ENCODE measurements at places on chromosomes 12 and 14.

DNA sequence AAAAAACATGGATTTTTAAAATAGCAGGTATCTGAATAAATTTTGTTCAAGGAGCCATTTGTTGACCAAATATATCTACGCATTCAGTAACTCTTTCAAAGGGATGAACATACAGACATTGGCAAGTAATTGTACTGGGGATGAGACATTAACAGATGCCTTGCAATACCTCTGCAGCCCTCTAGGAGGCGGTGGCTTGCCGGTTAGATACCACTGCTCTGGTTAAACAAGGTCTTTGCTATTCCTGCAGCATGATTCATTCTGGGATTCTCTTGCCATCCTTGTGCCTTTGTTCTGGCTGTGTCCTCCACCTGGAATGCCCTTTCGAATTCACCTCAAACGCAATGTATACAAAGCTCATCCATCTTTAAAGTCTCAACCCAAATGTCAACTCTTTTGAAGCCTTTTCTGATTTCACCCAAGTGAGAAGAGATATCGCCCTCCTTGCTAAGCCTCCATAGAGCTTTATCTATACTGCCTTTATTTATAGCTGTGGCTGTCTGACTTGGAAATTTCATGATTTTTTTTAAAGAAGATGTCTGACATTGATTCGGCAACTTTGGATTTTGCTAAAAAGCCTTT is 131.0 kb upstream of the SRRM4 start:
- DNase-seq = peak; percentile 2

DNA sequence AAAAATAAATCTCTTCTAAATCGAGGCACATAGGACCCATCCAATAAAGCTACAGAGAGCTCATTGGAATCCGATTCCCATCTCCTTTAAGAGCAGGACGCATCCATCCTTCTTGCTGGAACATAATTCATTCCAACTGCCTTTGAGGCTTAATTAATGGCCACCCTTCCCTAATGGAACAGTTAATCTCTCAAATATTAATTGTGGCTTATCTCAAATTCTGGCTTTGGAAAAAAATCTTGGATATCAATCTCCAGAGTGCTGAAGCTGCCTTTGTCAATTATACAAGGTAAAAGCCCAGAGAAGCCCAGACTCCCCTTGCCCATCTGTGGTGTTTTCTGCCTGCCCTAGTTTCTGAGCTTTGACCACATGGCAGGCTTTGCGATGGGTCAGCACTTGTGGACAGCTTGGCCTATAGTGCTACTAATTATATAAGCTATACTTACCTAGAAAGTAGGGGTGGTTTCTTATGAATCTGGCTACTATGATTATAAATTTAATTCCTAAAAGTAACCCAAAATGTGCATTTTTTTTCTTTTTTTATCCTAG is 246.3 kb downstream of the NUAK1 start:
- no peak for DNase-seq

DNA sequence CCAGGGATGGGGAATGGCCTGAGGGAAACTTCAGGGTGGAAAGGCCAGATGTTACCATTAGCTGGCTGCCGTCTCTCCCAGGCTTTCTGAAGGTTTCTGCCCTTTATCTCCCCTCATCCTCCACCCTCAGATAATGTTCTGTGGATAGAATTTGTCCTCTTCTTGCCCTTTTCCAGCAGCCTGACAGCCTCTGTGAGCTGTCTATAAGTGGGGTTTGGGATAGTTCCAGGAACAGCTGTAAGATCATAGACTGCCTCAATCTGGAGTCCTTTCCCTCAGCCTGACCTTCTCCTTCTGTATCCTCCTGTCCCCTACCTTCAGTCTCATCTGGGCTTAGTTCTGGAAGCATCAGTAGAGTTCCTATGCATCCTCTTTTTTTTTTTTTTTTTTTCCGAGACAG is 2.8 kb upstream of the RND1 start:
- DNase-seq = no peak

- DNase-seq = no peak
Observed at GRCh38 chr12:75666126-75666938, 154.9 kb upstream of the KRR1 start.

DNA sequence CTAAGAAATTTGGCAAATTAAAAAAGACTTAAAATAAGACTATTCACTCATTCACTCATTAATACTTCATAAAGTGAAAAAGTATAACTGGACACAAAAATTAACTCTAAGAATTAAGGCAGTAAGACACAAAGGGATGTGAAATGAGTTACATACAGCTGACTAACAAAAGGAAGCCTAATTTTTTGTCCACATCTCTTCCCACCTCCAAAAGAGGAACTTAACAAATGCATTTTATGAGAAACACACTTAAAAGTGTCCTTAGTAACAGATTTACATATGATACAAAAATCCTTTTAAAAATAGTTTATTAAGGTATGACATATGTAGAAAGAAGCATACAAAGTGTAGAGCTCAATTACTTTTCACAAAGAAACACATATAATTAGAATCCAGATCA is 88.9 kb downstream of the NUMB start:
- no peak for DNase-seq

GRCh38 chr12:124002654-124003053 is 29.6 kb downstream of the ZNF664 start:
- no peak for DNase-seq

DNA sequence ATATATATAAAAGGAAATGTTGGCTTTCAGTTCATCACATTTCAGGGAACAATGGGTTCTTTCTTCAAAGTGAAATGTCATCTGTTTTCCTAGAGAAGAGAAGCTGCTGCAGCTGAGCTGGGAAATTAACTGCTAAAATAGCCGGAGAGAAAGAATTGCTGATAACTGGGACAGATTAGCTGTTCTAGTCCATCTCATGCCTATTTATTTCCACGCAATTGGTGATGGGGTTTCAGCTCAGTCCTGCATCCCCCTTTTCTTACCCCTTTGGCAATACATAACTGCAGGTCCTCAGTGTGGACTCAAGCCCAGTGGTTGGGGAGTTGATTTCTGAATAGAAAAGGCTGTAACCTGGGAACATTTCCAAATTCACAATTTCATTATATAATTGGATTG is 436.9 kb upstream of the TMEM132C start:
- DNase-seq = no peak

DNA sequence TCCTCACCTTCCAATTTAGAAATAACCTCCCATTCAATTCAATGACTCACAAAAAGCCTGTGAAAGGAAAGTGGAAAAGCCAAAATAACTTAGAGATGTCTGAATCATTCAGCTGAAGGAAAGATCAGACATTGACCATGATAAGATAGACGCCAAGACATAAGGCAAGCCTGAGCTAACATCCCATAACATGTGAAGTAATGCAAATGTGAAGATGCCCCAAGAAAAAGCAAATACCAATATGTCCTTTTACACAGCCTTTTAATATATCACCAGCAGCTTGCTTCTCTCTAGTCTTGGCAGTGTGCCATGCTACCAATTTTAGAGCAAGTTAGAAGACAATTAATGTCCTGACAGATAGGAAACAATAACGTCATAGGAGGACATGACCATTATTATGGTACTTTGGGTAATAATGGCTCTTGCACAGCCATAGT is 2.4 kb upstream of the NUMB start:
- DNase-seq = no peak

- no peak for DNase-seq
Observed at GRCh38 chr12:24565300-24565699, 383.6 kb downstream of the BCAT1 start.

DNA sequence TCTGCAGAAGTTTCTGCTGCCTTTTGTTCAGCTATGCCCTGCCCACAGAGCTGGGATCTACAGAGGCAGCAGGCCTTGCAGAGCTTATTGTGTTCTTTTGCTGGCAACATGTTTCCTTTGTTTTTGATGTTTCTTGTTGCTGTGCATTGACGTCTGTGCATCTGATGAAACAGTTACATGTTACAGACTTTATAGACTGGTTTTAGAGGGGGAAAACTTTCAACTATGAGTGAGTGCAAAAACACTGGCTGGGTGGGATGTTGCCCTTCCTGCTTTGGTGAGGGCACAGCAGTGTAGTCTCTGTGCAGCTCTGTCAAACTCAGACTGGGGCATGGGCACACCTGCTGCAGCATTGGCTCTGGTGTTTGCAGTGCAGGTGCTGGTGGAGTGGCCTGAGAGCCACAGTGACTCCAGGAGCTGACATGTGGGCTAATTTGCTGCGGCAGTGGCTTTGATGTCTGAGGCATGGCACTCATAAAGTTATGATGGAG is 26.9 kb downstream of the CLEC6A start:
- DNase-seq = no peak

DNA sequence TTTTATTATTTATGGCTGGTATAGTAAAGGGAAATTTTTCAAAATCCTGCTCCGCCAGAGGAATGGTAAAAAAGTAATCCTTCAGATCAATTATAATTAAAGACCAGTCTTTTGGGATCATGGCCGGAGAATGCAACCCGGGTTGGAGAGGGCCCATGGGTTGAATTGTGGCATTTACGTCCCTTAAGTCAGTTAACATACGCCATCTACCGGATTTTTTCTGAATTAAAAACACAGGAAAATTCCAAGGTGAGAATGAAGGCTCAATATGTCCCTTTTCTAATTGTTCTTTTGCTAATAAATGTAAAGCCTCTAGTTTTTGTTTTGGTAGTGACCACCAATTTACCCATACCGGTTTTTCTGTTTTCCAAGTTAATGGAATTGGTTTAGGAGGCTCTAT is 602.8 kb downstream of the ALG10 start:
- no peak for DNase-seq

DNA sequence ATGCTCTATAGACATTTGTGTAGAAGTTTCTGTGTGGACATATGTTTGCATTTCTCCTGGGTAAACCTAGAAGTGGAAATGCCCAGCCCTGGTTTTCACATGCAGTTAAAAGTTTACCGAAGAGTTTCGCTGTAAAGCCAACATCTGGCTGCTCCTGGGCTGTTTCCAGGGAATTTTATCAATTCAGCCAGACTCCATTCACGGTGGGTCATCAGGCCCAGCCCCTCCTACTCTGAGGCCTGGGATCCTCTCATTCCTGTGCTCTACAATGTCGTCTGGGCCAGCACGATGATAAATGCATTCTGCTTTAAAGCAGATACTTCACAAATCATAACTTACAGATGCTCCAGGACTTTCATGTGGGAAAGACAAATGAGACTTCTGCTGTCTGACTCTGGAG is 7.1 kb downstream of the NUAK1 start:
- DNase-seq = no peak

DNA sequence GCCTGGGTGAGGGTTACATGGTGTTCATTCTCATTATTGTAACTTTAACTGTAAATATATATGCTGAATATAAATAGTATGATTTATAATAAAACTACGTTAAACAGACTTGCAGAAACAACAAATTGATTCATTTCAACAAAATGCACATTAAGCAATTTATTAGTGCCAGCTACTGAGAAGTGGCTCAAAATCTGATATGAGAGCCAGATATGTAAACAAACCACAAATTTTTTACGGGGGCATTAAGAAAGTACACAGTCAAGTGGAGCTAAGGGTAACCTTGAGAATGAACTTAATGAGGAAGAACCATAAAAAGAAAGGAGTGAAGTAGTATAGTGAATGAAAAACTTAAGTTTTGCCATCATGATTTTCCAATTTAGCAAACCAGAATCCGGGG is 40.3 kb downstream of the CEP128 start:
- no peak for DNase-seq

- no peak for DNase-seq
Observed at GRCh38 chr12:58323676-58324075, 382.3 kb downstream of the ATP23 start.

GRCh38 chr12:79388011-79388410 is 302.8 kb downstream of the PAWR start:
- DNase-seq = no peak

DNA sequence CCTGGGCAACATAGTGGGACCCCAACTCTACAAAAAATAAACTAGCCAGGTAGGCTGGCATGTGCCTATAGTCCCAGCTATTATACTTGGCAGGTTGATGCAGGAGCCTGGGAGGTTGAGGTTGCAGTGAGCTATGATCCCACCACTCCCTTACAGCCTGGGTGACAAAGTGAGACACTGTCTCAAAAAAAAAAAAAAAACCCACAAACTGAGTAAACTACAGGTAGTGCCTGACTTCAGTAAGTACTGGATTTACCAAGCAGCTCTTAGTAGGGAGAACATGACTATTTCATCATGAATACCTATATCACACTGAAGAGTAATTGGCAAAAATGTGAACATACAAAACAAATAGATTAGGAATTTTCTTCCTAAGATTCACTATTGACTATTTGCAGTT is 32.4 kb upstream of the AP4S1 start:
- DNase-seq = no peak

DNA sequence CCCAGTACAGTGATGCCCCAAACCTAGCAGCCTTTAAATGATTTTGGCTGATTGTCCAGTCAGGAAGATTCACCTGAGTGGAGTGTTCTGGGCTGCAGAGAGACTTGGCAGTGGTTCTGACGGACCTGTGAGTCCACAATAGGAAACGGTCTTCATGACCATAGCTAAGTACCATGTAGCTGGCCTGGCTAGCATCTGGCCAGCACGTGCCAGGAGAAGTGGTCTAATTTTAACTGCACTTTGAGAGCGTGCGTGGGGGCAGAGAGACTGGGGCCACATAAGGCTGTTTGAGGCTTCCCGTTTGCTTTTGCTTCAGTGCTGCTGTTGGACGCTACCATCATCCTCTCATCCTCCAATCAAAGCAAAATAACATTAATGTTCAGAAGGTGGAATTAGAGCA is 54.7 kb downstream of the PPM1A start:
- no peak for DNase-seq

- no peak for DNase-seq
Observed at GRCh38 chr14:100201701-100202100, 37.2 kb upstream of the YY1 start.

DNA sequence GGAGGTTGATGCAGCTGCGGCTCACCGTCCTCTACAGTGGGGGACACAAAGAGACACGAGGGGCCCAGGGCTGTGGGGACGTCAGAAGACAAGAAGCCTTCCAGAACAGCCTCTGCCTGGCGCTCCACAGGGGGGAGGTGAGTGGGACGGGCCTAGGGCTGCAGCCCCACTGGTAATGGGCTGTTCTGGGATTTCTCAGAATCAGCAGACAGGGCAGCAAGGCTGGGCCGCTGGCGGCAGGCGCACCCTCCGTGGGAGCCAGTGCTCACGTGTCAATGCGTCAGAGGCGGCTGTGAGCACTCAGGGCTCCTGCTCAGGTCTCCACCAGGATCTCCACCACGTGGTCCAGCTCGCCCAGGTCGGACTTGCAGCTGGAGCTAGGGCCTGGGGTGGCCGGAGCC is 10.0 kb downstream of the CDCA4 start:
- no peak for DNase-seq

- no peak for DNase-seq
Observed at GRCh38 chr12:7108796-7109571, at the start of gene C1RL. Gene C1RL (minus strand): TSS chr12:7109214. CDS start chr12:7109180, 34 bp downstream.

GRCh38 chr12:80129895-80130530 is 30.7 kb downstream of the OTOGL start:
- no peak for DNase-seq

- DNase-seq = no peak
Observed at GRCh38 chr12:26507613-26508012, 312.2 kb downstream of the SSPN start.

- DNase-seq = no peak
Observed at GRCh38 chr14:101578489-101578888, 17.2 kb downstream of the DIO3 start.

GRCh38 chr12:116142936-116143898 is 134.3 kb downstream of the MED13L start:
- DNase-seq = no peak
